ENCODE measurements at places on chromosomes 12 and 14.

DNA sequence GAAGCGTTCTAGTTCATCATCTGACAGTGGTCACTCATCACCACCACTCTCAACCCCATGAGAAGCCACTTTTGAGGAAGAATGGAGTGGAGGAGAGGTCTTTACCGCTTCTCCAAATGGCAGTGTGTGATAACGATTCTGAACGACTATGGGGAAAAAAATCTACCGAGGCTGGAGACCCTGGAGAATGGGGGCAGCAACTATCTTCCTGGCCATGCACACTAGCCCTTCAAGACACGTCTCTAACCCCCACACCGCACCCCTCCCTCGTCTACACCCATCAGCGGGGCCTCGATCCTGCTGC lies 365 bp downstream of the ING4 start:
- DNase-seq: no peak

- DNase-seq: no peak
Measured at GRCh38 chr12:124861492-124861891, 2.2 kb downstream of the SCARB1 start.

GRCh38 chr12:55935738-55936151 lies 4.8 kb downstream of the DGKA start:
- no peak for DNase-seq

DNA sequence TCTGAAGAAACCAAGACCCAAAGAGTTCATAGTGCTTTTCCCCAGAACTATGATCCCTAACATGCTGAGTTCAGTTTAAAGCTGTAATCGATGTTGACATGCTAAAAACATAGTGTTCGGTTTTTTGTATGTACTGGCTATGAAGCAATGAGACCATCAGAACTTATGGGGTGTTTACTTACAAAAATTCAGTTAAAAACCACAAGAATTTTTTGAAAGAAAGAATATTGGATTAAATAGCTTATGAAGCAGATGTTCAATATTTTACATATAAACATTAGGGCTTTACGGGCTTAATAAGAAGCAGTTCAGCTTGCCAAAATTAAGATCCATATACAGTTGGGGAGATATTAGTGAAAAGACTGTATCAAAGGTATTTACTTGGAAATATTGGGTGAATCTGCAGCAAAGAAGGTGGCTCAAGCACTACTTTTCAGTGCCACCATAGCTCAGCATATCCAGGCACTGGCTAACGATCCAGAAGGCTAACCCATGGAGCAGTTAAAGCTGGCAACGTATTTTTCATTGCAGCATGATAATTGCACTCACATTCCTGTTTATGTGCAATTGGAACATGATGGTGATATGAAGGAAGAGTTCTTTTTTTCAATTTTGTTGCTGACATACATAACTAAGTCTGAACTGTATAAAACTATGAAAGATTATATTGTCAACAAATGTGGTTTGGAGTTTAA lies 125.9 kb downstream of the EFCAB11 start:
- no peak for DNase-seq

GRCh38 chr12:14849661-14850060 lies 6.3 kb upstream of the ART4 start:
- peak; percentile 27 for DNase-seq

DNA sequence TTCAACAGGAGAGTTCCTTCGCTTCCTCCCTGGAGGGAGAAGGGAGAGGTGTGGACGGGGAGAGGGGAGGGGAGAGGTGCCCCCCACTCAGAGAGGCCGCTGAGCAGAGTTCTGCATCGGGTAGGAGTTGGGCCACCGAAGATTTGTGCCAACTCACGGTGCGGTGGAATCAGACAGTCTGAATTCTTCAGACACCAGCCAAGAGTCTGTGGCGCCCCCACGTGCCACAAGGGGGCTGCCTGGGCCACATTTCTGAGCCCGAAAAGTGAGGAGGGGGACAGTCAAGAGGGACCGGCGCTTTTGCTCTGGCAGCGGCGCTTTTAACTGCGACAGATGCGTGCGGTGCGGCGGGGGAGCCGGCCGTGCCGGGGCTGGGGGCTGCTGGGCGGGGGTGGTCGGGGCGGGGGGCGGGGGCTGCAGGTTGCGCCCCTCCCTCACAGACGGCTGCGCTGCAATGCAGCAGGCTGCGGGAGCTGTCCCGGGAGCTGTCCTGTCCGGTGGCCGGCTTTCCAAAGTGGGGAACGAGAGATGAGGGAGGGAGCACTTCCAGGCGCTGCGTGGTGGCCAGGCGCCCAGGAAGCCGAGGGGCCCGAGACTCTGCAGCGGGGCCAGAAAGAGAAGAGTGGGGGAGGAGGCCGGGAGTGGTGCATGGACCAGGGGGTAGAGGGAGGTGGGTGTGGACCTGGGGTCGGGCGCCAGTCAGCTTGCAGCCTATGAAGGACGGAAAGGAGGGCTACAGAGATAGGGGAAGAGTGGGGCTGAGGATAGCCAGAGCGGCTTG lies 975 bp upstream of the RTL1 start:
- no peak for DNase-seq

Data from EL (cell line).